ENCODE measurements at places on chromosomes 3 and 15.

DNA sequence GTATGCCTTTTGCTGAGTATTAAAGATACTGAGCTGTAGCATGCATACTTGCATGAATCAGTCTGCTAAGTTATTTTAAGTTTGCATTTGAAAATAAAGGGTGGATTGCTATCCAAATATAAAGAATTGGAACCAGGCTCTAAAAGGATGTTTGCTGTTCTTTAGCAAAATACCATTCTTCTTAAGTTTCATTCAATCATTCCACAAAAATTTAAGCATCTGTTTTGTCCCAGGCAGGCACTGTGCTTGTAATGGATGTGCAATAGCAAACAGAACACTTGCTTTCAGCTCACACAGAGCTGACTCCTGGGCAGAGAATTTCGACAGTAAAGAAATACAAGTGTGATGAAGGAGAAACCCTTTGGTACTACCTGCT is 151.1 kb downstream of the PGPEP1L start:
- DNase-seq, result no peak

GRCh38 chr15:43232289-43232874 is 11.6 kb upstream of the EPB42 start:
- no peak for DNase-seq

DNA sequence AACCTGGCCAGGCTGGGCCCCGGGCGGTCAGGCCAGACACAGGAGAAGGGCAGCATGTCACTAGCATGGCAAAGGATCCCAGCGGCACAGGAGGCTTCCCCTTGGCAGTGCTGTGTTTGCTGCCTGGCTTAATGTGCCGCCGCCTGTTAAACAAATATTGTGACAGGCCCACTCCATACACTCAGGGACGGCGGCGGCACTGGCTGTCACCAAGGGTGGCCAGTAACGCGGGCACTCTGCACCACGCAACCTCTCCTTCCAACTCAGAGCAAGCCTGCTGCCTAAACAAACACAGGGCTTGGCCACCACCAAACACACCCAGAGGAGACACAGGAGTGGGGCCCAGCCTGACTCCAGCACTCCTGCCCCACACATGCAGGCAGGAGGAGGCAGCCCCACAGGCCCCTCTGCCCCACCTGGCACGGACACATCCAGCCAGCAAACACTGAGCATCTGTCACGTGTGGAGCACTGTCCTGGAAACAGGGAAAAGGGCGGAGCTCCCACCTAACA is 48.0 kb downstream of the TPRA1 start:
- no peak for DNase-seq

- no peak for DNase-seq
These were observed 62.1 kb upstream of the NR2C2 start for GRCh38 chr3:14885307-14885706.

DNA sequence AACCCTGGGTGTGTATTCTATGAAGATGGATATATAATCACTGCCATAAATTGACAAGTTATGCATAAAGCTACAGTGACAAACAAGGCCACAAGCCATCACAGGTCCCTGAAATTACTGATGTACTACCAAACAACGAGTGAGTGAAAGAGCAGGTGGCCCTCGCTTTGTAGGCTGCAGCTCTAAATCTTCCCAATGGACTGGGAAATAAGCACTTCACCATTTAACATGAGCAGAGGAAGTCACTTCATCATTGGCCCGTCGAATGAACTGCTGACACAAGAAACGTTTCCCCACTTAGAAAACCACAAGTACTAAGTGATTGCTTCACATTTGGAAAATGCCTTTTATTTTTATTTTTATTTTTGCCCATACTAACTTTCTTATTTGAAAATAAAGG is 218.0 kb downstream of the ZNF385D start:
- DNase-seq, result no peak

DNA sequence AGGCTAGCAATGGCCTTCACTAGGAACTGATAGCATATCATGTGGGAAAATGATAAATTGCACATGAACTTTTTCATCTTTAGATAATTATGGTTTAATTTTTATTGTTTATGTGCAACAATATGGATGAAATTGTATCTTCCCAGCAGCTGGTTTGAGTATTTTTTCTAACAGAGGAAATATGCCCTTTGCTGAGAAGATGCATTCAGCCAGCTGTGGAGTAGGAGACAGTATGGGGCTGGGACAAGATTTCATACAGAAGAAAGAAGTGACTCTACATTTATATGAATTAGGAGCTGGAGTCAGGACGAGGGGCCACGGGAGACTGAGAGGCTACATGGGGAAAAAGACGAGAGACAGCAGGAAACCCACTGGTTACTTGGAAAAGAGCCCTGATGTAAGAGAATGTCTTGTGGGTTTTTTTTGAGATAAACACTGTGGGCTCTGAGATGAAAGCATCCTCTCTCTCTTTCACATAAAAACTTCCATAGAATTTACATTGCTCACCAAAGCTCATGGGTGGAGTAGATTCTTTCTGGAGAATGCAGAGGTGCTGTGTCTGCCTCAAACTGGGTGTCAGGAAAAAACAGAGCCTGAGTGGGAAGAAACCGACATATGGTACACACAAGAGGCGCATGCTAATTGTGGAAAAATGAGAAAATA is 115.2 kb upstream of the PDZRN3 start:
- no peak for DNase-seq

DNA sequence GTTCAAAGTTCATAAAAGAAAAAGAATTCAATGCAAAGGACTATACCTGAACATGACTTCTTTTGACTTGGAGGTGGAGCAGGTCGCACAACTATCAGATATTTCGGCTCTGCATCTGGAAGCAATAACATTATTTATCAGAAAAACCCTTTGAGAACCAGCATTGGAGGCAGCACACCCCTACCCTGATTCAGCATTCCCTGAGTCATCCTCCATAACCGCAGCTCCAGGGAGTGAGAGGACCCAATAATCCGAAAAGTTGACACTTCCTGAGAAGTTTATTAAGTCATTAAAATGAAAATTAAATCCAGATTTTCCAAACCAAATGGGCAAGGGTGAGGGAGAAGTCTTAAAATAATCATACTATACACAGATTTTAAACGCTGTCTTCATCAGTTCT is 90.6 kb downstream of the ABI3BP start:
- DNase-seq, result no peak

DNA sequence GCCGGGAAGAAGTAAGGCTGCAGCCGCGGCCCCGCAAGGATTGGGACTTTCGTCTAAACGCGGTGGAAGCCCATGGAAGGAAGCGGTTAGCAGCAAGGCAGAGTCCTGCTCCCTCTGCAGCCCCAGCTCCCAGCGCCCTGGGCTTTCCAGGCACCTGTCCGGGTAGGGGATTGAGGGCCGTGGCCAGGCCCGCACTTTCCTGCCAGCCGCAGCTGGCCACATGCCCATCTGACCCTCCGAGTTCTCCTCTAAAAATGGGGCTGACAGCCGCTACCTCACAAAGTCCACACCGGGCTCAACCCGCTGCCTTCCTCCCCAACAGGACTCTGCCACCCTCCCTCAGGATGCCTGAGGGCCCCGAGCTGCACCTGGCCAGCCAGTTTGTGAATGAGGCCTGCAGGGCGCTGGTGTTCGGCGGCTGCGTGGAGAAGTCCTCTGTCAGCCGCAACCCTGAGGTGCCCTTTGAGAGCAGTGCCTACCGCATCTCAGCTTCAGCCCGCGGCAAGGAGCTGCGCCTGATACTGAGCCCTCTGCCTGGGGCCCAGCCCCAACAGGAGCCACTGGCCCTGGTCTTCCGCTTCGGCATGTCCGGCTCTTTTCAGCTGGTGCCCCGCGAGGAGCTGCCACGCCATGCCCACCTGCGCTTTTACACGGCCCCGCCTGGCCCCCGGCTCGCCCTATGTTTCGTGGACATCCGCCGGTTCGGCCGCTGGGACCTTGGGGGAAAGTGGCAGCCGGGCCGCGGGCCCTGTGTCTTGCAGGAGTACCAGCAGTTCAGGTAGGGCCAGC is 1.9 kb downstream of the NEIL1 start:
- no peak for DNase-seq

- no peak for DNase-seq
These were observed 12.4 kb downstream of the TSPAN3 start for GRCh38 chr15:77058468-77058867.

DNA sequence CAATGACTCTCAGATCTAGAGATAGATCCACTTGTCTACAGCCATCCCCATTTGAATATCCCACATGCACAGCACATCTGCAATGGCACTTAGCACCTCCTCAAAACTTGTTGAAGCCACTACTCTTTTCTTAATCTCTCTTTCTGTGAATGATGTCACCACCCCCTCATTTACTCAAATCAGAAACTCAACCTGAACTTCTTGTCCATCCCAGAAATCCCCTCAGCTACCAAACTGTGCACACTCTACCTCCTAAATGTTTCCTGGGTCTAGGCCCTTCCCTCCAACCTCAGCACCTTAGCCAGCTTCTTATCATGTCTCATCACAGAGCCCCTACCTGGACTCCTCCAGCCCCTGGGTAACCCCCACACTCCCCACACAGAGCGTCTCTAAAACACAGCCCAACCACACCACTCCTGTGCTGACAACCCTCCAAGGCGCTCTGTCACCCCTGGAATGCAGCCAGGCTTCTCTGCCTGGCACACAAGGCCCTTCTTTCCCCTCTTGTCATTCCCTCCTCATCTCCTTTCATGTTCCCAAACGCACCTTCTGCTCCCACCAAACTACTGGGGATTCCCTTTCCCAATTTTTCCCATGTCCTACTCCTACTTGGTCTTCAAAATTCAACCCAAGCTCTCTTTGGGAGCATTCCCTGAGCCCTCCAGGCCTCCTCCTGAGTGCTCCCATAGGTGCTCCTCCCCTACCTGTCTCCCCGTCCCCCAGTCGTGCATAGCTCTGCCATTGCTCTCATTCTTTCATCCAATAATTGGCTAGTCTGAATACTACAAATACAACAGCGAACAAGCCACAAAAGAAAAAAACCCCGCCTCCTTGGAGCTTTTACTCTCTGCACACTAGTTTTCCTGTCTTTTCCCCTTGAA is 39.8 kb upstream of the ZBTB38 start:
- no peak for DNase-seq

GRCh38 chr3:50388720-50389413 is 29.5 kb upstream of the TMEM115 start:
- no peak for DNase-seq

DNA sequence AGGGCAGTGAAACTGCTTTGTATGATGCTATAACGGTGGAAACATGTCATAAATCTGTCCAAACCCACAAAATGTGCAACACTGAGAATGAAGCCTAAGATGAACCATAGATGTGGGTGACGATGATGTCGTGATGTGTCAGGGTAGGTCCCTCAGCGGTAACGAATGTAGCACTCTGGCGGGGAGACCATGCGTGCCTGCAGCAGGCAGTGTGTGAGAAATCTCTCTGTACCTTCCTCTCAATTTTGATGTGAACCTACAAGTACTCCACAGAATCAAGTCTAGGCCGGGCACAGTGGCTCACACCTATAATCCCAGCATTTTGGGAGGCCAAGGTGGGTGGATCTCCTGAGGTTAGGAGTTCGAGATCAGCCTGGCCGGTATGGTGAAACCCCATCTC is 268.2 kb upstream of the LYSMD4 start:
- no peak for DNase-seq

DNA sequence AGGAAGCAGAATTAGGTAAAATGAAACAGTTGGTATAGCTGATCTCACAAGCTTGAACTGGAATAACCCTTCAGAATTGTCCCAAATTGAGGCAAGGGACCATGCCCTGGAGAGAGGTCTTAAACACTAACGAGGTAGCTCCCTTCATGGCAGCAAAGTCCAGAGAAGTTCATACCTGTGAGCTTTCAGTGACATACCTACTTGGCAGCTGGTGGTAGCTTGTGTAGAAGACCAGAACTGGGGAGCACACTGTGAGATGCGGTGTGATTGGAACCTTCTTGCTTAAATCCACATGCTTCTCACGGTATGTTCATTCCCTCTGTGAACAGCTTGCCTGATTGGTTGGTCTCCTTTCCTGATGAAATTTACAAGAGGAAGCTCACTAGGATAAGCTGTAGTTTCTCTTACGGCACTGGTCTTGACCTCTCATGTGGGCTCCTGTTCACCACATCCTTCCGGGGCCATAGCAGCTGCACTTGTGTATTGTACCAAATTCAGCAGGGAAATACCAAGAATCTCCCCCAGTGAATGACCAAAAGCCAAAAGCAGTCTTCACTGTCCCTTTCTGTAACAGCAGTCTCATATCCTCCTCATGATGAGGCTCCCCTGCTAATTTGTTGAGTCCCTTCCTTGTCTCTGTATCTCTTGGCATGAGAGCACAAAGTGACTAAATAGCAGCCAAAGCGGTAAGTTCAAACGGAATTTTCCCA is 483.7 kb upstream of the FRG2C start:
- DNase-seq, result no peak

DNA sequence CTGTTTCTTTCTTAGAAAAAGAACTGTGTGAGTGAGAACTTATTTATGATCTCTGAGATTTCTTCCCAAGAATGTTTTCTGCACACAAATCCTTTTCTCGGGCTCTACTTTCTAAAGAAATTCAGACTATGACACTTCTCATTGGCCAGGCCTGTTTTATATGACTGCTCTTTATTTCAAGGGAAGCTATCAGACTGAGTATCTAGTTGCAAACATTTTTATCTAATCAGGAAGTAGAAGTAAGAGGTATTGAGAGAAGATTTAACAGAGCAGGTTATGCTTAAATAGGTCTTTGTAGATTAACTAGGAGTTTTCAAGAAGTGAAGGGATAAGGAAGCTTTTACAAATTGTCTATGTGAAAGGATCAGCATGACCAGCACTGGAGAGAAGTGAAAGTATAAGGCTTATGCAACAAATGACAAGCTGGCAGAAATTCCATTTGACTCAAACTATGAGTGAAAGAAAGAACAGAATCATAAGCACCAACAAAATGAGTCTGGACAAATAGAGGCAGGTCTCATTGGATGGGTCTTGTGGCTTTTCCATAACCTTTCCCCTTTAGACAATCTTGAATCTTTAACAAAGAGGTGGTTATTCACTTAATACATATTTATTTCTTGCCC is 71.9 kb upstream of the CHL1 start:
- no peak for DNase-seq

DNA sequence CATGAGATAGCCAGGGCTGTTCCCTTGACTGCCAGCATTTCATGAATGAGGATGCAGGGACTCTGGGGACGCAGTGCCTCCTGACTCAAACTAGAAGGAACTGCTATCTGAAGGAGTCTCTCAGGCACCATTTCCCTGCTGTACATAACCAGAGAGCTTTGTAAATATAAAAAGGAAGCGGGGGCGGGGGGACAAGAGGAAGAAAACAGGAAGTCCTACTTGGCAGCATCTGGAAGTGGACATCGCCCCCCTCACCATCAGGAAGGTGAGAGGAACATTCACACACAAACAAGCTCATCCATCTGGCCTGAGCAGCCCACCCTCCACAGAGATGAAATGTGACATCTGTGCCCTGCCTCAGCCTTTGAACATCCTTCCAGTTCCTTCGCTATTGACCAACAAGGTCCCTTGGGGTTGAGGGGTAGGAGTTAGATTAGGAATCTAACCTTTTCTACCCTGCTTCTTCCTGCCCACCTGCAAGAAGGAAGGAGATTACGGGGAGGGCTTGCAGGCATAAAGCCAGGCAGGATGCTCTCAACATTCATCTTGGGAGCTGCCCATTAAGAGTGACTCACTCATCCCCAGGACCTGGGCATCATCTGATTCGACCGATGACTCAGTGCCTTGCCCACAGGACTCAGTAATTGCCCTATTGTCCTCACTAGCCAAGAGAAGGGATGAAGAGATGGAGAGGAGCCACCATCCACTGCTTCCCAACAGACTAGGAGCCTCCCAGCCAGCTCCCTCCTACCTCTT is 31.9 kb downstream of the SH3BP5 start:
- DNase-seq, result no peak
